ENCODE measurements at places on chromosomes 1 and 21. TPM values are rescaled to one million over a fixed set of nuclear protein-coding genes. Genes with fewer than 3 reads are reported as not detected.

Gene SPATA6
- 5.8 TPM for total RNA-seq

Gene FCER1G
- not detected for total RNA-seq

Gene NGF
- total RNA-seq, result 10.1 TPM

Gene PRAMEF2
- not detected for total RNA-seq

Gene PPIAL4G
- total RNA-seq, result not detected

Gene STIL
- total RNA-seq, result 2.6 TPM

Gene RHD
- not detected for total RNA-seq
